NCI-H1048 (cell line): ENCODE measurements at places on chromosomes 11 and 22.

DNA sequence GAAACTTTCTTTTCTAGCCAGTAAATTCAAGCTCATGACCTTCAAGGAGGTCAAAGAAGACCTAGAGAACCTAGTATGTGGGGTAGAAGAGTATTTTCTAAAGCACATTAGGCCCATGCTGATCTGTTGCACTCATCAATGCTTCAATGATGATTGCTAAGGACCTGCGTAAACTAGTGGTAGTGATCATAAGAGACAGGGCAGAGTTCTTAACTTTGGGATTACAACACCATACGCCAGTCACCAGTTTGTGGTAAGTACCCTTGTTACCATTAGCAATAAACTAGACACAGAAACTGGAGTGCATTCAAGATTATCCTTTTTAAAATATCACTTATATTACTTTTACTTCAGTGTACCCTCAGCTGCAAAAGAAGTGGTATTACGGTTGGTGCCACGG is 490.3 kb downstream of the BUD13 start:
- no peak for DNase-seq

- no peak for DNase-seq
These were observed 33.0 kb upstream of the XBP1 start for GRCh38 chr22:28833276-28833923.

- DNase-seq: no peak
These were observed 31.0 kb upstream of the CCDC188 start for GRCh38 chr22:20181884-20182236.

GRCh38 chr11:120977266-120978137 is 46.4 kb upstream of the TBCEL start:
- no peak for DNase-seq

GRCh38 chr11:91263496-91264365 is 960.9 kb upstream of the FAT3 start:
- DNase-seq: no peak

DNA sequence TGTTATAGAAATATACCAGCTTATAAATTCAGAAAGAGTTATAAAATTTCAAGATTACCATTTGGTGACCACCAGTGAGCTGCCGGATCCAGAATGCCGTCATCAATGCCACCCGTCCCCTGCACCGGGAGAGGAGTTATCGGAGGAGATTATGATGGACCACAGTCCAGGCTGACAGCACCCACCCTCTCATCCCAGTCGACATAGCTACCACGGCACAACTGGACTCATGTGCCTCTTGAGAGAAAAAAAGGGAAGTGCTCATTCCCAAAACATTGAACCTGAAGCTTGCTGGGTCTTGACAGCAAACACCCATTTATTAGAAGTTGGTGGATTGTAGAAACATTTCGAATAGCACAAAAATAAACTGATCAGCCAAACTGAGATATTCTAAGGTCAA is 1331.5 kb downstream of the TBC1D22A start:
- DNase-seq: no peak

DNA sequence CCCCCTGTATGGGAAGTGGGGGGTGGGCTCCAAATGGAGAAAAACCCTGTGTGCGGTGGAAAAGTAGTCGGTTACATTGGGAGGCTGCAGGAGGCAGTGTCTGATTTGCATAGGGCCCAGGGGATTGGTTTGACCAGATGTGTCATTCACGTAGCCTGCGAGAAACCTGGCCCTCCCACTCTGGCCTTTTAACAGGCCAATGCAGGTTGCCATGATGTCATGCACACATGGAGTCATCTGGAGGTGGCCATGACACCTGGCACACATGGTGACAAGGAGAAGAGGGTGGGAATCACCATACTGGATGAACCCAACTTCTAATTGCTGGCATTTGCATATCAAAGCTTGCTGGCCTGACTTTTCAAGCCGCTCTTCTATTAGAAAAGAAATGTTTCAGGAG is 50.6 kb downstream of the FAM181B start:
- no peak for DNase-seq

- DNase-seq: no peak
These were observed 219.4 kb downstream of the CADM1 start for GRCh38 chr11:115284773-115285172.

- no peak for DNase-seq
These were observed 859.5 kb upstream of the CCDC90B start for GRCh38 chr11:84145616-84146185.

DNA sequence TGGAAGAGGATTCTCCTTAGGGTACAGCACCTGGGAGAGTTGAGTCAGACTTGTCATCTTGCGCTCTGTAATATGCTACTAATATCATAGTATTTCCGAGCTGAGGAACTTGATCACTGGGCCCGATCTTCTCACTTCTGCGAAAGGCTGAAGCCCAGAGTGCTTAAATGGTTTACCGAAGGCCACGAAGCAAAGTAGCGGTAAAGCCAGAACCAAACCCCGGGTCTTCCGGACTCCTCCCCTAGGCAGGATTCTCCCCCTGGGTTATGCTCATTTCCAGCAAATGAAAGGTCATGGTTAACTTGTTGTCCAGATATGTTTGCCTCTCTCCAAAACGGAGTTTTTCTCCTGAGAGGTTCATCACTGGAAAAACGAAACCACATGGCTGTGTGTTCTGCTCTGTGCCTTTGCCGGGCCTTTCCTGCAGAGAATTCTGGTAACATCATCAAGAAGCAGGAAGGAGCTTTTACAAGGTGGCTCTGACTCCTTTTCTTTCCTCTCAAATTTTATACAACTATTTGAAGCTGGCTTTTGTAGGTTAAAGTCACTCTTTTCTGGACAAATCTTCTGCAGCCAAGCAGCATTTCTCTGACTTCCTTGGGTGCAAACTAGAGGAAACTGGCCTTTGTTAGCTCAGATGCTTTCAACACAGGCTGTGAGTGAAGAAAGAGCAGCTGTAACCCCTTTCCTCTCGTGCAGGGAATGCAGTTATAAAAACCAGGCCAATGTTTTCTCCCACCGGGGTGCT is 35.5 kb downstream of the UBASH3B start:
- no peak for DNase-seq

DNA sequence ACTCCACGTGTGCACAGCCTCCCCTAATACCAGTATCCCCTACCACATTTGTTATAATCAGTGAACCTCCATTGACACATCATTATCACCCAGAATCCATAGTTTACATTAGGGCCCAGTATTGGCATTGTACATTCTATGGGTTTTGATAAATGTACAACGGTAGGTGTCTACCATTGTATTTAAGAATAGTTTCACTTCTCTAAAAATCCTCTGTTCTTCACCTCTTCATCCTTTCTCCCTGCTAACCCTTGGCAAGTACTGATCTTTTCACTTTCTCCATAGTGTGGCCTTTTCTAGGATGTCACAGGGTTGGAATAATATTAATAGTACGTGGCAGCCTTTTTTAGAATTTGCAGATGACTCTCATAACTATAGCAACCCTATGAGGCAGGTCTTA is 353.8 kb downstream of the DDX10 start:
- DNase-seq: no peak

- no peak for DNase-seq
These were observed 51.6 kb downstream of the GRAMD1B start for GRCh38 chr11:123481640-123482039.

- no peak for DNase-seq
These were observed 3.0 kb downstream of the C11orf68 start for GRCh38 chr11:65915821-65916251.

- DNase-seq: no peak
These were observed 6.9 kb downstream of the KCNC1 start for GRCh38 chr11:17741487-17741886.

GRCh38 chr22:45577746-45578523 is 75.3 kb downstream of the FBLN1 start:
- peak; percentile 60 for DNase-seq

DNA sequence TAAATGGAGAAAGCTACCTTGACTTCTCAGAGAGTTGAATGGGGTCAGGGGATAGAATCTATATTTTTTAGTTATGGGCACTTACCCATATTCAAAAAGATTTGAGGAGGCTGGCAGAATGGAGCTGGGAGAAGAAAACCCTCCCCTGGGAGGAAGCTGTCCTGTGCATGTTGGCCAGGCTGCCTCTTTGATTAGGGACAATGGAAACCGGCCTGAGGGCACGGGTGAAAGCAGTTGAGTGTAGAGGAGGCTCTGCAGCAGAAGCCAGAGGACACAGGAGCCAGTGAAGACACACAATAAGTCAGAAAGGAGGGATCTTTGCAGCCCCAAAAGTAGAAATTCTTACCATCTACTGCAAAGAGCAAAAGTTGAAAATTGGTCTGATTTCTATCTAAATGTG is 66.6 kb upstream of the B3GAT1 start:
- no peak for DNase-seq

- DNase-seq: no peak
These were observed 26.7 kb downstream of the GRAP2 start for GRCh38 chr22:39927544-39927943.

DNA sequence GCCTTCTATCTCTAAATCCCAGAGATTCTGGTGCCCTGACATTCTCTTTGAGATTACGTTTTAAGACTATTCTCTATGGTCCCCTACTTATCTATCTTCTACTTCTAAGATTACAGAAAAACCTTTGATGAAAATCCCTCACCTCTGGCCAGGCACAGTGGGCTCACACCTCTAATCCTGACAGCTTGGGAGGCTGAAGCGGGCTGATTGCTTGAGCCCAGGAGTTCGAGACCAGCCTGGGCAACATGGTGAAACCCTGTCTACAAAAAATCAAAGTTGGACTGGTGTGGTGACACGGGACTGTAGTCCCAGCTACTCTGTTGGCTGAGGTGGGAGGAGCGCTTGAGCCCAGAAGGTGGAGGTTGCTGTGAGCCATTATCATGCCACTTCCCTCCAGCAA is 14.4 kb downstream of the NUP98 start:
- no peak for DNase-seq

DNA sequence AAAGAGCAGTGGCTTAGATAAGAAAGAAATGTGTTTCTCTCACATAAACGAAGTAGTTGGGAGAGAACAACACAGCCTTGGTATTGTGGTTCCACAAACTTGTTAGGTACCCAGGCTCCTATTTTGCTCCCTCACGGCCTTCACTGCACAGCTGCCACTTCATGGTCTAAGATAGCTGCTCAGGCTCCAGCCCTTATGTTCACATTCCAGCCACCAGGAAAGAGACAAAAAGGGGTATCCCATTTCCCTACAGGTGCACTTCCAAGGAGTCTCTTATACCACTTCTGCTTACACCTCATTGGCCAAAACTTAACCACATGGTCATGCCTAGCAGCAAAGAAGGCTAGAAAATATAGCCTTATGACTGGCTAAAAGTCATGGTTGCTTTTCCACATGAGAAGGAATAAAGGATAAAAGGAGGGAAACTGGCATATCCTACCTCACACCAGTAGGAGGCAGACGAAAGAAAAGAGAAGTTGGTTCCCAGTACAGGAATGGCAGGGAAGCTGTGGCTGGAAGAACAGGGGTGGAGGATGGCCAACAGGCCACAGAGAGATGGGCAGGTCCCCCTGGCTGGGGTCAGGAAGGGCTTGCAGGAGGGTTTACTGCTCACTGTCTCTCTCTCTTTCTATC is 5.4 kb upstream of the HDHD5 start:
- DNase-seq: no peak

DNA sequence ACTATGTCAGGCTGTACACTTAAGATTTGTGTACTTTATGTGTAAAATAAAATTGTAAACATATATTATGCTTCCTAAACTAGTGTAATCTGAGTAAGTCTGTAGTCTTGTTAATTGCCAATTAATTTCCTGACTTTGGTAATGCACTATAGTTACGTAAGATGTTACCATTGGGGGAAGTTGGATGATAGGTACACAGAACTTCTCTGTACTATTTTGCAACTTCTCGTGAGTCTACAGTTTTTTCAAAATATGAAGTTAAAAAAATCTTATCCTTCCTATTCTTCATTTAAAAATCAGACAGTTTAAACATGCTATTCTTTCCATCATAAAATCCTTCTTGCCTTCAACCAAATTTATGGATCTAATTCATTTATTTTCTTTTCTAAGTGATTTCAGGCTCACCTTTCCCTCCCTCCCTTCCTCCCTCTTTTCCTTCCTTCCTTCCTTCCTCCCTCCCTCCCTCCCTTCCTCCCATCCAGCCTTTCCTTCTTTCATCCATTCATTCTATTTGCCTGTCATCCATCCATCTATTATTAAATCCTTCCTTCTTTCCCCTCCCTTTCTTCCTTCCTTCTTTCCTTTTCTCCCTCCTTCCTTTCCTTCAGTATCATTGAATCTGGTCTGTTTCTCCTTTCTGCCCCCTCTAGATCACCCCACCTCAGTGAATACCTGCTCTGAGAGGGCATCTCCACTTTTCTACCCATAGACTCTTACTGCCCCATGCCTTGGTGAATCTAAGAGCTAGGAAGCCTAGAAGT is 22.1 kb upstream of the ASCC2 start:
- no peak for DNase-seq

DNA sequence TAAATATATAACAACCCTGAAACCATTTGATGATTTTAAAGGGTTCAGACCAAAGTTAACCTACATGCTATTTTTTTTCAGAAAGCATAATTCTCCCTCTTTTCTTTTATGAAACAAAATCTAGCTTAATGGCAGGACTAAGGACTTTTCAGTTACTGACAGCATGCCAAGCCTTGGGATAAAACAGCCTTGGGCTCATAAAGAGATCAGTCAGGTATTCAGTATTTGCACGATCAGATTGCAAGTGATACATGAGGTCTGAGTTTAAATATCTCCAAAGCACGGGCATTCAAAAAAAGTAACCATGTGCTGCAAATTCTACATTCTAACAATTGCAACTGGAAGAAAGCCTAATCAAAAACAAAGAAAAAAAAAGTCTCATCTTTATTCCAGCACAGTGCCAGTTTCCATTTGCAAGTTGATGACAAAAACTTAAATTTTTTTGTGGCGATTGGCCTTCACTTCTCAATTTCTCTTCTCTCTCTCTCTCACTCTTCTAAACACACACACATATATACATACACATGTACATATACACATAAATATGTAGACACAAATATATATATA is 60.1 kb downstream of the CTSC start:
- DNase-seq: no peak

GRCh38 chr11:3959903-3960265 is 104.4 kb downstream of the STIM1 start:
- no peak for DNase-seq

- DNase-seq: no peak
These were observed 854.4 kb upstream of the CCDC90B start for GRCh38 chr11:84140386-84141169.

DNA sequence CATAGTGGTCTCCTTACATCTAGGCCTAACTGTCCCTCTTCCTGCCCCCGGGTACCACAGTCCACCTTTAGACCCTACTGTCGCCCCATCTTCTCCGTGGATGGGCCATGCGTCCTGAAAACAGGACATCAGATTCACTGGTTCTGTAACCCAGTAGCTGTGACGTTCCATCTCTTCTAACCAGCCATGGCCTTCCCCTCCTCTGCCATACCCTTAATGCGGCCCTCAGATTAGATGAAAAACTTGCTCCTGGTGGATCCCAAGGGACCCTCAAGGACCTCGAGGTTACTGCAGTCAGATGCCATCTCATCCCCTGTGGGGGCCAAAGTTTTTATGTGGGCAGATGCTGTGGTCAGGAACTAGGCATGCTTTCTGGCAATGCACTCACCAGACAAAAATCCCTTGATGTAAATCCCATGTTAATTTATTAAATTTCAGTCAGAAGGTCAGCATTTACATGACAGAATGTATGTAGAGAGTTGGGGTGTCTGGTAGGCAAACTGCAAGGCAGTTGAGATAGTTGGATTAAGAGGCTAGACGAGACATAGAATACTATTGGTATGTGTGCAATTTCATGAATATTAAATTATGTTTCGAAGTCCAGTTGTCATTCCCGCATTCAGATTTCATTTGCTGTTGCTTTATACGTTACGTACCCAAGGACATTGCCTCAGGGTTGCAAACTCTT is 64.3 kb downstream of the WNT11 start:
- no peak for DNase-seq
